Activated effector memory CD4-positive, alpha-beta T cell treated with Interleukin-2 at 50 U/mL for 16 hours (primary cell): ENCODE measurements at places on chromosomes 2 and 18.

GRCh38 chr2:64929333-64929732, 59.9 kb upstream of the SLC1A4 start:
- no peak for DNase-seq

DNA sequence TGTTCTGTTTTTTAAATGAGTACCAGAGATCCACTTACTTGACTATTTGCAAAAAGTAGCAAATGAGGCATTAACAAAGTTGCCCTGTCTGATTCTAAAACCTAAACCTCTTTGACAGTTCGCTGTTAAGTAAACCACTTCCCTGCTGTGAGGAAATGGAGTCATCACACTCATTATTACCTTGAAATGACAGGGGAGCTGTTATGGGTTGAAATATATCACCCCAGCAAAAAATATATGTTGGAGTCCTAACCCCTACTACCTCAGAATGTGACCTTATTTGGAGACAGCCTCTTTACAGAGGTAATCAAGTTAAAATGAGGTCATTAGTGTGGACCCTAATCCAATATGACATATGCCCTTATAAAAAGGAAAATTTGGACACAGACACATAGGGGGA, 36.1 kb downstream of the DHRS9 start:
- no peak for DNase-seq

DNA sequence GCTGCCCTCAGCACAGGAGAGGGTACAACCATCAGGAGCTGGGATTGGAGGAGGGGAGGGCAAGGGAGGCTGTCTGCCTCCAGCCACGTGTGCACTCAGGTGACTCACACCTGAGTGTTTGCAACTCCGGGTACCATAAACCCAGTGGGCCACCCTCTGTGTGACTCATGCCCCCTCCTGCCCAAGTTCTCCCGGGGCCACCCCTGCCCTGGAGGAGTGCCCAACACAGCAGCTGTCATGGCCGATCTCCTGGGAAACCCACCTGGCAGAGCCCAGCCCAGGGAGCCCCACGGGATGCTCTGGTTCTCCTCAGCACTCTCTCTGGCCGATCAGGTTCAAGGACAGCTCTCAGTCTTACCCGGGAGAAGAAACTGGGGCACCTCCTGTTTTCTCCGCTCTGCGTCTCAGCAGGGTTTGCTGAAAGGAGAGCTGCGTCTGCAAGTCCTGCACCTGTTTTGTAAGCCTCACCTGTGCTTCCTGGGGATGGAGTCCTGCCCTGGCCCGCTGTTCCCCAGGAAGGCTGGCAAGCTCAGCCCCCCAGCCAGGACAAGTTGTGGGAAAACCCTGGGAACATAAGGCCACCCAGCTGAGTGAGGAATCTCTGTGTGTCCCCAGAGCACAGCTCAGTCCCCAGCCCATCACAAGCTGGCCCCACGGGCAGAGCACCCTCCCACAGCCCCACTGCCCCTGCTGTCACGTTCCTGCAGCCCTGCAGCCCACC, 44.0 kb upstream of the UBE2F start:
- DNase-seq = no peak

GRCh38 chr2:10235099-10235908, 67.4 kb upstream of the HPCAL1 start:
- no peak for DNase-seq

DNA sequence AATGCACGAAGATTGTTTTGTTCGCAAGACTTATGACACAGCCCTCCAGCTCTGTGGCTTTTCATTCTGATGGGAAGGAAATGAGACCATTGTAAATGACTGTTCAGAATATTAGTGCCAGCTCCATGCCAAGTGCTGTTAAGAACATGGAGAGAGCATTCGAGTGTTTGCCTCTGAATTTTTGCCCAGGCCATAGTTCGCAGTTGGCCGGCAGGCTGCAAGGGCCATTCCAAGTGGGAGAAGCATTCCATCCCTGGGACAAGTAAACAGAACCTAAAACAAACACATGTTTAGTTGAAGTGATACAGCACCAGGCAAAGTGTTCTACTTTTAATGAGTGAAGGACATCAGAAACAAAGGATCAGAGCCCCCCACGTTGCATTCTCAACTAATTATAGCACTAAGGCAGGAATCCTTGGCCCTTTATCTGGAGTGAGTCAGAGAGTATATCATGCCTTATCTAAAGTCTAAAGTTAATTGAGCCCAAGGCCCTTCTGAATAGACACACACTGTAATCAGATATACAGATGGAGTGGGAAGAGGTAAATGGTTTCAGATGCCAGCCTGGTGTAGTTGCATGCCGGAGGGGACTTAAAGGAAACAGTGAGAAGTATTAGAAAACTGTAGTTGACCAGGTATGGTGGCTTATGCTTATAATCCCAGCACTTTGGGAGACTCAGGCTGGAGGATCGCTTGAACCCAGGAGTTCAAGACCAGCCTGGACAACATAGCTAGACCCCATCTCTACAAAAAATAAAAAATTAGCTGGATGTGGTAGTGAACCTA, 53.3 kb downstream of the NEDD4L start:
- no peak for DNase-seq

GRCh38 chr2:9646196-9647030, 15.6 kb upstream of the YWHAQ start:
- DNase-seq = no peak

DNA sequence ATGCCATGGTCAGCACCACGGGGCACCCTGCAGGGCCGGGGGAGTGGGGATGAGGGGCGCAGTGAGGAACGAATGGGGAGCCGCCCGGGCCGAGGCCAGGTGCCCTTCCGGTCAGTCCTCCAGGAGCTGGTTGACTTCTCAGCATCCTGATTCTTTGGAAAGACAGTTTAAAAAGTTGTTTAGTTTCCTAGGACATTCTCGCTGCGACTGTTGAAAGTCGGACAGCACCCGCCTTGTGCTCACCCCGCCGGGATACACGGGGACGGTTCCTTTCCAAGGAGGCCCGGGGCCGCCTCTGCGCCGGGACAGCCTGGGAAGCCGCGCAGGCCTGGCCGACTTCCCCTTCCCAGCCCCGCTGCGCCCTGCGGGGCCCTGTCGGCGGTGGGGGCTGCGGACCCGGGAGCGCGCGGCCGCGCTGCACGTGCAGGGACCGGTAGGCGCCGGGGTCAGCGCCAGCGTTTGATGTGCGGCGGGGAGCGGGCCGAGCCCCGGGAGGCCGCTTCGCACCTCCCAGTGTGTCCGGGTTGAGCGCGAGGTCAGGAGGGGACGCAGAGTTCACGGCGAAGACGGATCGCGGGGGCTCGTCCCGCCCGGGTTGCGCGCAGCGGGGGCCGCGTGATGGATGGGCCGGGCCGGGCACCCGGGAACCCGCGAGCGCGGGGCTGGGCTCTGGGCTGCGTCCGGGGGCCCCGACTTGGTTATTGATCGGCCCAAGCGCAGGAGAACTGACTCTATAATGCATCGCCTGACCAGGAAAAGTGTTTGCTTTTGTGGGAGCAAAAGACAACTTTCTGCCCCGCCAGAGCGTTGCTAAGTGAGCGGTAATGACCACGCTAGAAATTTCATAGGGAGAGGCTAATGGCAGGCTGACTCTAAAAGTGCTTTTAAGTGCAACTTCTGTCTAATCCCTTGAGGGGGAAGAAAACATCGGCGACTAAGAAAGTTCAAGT, 28.0 kb upstream of the SMIM21 start:
- no peak for DNase-seq

DNA sequence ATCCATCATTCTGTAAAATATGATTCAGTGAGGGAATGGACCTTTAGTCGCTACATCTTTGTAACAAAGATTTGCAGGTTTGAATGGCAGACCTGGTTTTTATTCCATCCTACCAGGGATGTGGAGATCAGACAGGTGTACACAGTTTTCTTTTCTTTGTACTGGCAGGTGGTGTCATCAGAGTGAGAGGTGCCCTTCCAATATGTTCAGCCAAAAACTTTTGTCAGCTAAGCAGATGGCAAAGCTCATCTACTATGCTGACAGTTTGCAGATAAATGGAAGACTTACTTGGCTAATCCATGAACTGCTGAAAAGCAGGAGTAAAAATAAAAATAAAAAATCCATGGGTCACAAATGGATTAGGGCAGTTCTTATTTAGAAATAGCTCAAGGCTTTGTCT, 185.5 kb upstream of the DOK6 start:
- no peak for DNase-seq

GRCh38 chr2:220871909-220872308, 700.2 kb downstream of the EPHA4 start:
- DNase-seq = no peak

- no peak for DNase-seq
Observed at GRCh38 chr2:221915926-221916325, 343.8 kb upstream of the EPHA4 start.

- peak; percentile 37 for DNase-seq
Observed at GRCh38 chr2:55616551-55617174, 759 bp downstream of the PPP4R3B start.

DNA sequence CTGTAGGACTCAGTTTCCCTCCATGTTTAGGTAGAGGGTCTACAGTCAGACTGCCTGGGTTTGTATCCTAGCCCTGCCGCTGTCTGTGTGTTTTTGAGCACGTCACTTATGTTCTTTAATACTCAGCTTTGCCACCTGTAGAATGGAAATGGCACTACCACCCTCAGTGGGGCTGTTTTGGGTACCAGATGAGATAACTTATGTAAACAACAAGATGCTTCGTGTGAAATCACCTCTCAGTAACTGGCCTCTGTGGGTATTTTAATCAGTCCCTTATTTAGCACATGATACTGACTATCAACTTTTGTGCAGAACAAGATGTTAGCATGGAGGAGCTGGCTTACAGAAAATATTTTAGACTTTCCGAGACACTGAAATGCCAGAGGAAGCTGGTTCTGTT, 296.0 kb downstream of the LRRTM1 start:
- no peak for DNase-seq

GRCh38 chr2:228373191-228373590, 191.7 kb upstream of the SPHKAP start:
- no peak for DNase-seq
